DMS 273 treated with DMSO at 0.1 percent for 48 hours (cell line): ENCODE measurements at places on chromosomes 3 and 15.
A peak's percentile ranks its signal among the peaks of the same experiment; 100 is the strongest.

DNA sequence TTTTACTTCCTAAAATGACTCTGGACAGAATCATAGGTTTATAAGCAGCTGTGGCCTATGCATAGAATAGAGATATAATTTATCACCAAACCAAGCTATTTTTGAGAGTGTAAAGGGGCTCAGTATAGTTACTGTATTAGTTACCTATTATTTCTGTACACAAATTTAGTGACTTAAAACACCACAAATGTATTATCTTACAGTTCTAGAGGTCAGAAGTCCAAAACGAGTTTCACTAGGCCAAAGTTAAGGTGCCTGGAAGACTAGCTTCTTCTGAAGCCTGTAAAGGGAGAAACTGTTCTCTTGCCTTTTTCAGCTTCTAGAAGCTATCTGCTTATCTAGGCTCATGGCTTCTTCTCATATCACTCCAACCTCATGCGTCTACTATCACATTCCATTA lies 30.1 kb downstream of the CCDC54 start:
- no peak for DNase-seq

DNA sequence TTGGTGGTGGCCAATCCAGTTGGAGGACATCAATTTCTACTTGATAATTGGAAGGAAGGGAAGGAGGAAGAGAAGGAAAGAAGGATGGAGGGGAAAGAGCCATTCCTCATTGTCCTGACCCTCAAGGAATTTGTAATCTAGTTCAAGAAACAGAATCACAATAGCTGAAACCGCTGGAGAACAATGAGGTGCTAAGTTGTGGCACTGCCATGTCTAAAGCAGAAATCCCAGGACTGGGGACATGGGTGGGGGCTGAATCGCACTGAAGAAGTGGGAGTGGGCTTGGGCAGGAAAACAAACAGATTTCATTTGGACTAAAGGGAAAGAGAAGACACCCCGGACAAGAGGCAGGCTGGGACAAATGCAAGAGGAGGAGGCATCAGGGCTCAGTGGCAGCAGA lies 183.6 kb downstream of the UACA start:
- no peak for DNase-seq

GRCh38 chr15:84983711-84984110 lies 2.1 kb downstream of the PDE8A start:
- DNase-seq: no peak

DNA sequence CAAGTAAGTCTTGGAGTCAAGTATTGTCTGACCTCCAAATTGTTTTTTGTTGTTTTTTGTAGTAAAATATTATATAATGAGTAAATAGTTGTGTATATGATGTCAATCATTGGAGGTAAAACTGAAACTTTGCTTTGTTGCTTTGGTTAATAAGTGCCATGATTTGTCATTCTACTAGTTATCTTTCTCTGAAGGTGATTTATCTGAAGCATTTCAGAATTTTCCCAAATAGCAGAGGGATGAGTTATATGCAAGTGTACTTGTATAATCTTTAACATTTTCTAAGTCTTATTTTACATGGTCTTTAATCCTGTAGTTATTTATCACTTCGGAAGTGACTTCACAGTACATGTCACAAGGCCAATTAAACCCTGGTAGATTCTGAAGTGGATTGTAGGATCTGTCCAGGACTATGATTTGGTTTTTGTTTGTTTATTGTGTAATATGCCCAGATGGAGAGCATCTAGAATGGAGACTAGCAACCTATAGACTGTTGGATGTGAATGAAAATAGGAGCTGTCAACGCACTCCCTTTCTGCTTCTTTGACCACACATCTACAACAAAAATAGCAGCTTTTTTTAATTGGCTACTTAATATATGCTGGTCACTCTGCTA lies 93.1 kb upstream of the SAMMSON start:
- no peak for DNase-seq

- DNase-seq: no peak
These were observed 9.9 kb downstream of the CCR5 start for GRCh38 chr3:46380471-46381221.

GRCh38 chr3:112564940-112565305 lies 3.1 kb downstream of the SLC35A5 start:
- no peak for DNase-seq

DNA sequence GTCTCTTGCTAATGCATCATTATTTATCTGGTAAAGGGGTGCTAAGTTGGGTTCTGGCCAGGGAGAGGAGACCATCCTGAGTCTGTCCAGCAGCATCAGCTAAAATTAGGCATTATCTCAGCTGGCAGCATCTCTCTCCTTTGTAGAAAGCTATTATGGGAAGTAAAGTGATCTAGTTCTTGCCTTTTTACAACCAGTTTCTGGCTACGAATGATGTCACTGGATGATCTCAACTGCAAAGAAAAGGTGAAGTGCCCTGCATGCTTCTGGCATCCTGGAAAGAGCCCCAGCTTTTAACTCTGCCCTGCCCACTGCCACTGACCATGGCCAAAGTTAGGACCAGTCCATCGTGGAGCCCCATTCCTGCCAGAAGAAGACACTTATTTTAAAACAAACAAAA lies 37.1 kb upstream of the IL12A start:
- DNase-seq: no peak

GRCh38 chr3:114362815-114363214 lies 69.0 kb downstream of the TIGIT start:
- peak; percentile 21 for DNase-seq

DNA sequence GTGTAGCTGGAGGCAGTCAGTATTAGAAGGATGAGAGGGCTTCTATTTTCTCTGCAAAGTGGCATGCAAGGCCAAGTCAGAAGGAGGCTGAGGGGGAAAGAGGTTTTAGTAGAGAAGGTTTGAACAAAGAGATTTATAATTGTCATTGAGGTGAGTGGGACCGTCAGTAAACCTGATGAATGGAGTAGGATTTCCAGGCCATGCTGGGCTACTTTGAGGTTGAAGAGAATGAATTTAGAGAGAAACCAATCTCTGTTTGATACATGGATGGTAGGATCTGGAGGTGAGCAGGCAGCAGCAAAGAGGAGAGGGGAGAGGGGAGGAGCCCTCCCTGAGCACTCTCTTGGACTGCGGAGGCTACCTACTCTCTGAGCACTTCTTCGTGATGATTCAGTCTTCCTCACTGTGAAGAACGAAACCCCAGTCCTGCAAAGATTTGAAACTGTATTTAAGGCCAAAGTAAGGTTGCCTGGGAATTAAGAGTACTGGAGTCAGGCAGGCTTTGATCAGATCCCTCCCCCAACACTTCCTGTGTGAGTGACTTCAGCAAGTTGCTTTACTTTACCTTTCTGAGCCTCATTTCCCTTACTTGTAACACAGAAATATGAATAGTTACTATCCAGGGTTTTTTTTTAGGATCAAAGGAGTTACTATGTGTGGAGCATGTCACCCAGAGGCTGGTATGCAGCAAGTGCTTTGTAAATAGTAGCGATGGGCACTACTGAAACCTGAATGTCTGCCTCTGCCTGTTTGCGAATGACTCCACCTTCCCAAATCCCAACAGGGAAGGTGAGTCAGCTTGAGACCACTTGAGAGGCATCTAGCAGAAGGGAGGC lies 75.8 kb downstream of the RPL39L start:
- no peak for DNase-seq
